ENCODE measurements at places on chromosomes 1 and 21. TPM values are rescaled to one million over a fixed set of nuclear protein-coding genes. Genes with fewer than 3 reads are reported as not detected.

OR10Z1 gene
- 0.08 TPM for polyA plus RNA-seq

PGM1 gene
- polyA plus RNA-seq: 33.3 TPM

ST6GALNAC5 gene
- polyA plus RNA-seq: 2.4 TPM

MCOLN3 gene
- polyA plus RNA-seq: 27.1 TPM

TMPRSS15 gene
- polyA plus RNA-seq: 0.23 TPM

GPATCH2 gene
- polyA plus RNA-seq: 22.9 TPM

MASP2 gene
- polyA plus RNA-seq: 4.6 TPM

CFAP141 gene
- polyA plus RNA-seq: not detected

KRTAP7-1 gene
- polyA plus RNA-seq: not detected

CLDN8 gene
- 52.3 TPM for polyA plus RNA-seq

CELA3A gene
- not detected for polyA plus RNA-seq

MECR gene
- polyA plus RNA-seq: 28.1 TPM

MCOLN2 gene
- 0.93 TPM for polyA plus RNA-seq

DNA sequence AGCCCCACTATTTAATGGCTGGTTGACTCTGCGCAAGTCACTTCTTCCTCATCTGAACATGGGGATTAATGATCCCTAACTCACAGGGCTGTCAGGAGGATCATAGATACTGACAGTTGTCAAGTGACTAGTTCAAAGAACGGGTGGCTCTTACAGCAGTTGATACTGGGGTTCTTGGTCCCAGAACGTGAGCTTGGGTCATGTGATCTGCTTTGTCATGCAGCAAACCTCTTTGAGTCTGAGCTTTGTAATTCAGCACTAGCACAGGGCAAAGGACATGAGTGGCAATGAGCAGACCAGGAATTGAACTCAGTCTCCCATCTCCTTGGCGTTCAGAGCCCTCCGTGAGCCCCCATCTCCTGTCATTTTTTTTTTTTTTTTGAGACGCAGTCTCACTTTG, 64.4 kb downstream of the TRABD2B start:
- no peak for DNase-seq

DNA sequence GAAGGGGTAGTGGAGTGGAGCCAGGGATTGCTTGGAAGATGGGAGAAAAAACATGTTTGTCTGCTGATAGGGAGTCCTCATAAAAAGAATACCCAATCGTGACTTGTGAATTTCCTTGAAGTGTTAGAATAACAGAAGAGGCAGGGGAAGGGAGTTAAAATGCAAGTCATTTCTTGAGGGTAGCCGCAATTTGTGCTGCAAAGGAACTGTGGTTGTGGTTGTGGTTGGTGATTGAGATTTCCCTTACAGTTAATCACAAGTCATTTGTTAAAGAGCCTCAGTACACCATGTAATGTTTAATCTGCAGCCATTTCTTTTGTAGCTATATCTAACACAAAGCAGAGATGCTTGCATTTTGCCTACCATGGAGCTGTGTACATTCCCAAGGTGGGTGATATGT, 38.5 kb upstream of the EGLN1 start:
- no peak for DNase-seq

DNA sequence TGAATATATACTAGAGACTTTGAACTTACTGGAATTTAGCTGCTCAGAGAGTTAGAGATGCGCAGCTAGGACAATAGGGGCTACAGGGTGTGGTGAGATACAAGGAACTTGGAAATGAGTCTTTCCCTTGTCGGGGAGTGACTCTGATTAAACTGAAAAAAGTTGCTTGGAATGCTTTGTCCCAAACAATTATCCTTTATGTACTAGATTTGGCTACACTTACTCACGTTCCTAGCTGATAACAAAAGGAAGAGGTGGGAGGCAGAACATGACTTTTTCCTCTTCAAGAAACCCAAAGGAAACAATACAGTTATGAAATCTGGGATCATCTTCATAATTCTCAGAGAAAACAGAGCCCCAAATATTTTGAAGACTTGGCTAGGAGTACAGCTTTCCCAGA, 6.9 kb upstream of the CGN start:
- DNase-seq: no peak

GRCh38 chr1:6614019-6614928, 743 bp downstream of the PHF13 start:
- DNase-seq: no peak

GRCh38 chr1:222654849-222655248, 37.0 kb downstream of the MIA3 start:
- DNase-seq: no peak

DNA sequence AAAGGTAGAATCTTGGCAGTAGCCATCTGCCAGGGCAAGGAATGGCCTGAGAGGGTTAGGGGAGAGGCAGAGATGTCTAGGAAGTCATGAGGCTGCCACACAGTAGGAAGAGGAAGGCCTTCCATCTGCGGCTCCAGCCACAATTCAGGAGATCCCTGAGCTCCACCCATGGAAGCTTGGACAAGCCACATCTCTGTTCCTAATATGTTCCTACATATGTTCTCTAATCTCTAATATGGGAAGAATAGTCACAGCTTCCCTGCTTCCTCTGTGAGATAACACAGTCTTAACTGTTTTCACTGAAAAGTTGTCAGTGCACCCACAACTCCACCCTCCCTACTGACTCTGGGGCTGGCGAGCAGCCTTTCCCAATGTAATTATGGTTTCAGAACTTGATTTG, 109.5 kb downstream of the CDC7 start:
- DNase-seq: no peak

GRCh38 chr1:226104671-226105121, 42.2 kb downstream of the H3-3A start:
- no peak for DNase-seq

DNA sequence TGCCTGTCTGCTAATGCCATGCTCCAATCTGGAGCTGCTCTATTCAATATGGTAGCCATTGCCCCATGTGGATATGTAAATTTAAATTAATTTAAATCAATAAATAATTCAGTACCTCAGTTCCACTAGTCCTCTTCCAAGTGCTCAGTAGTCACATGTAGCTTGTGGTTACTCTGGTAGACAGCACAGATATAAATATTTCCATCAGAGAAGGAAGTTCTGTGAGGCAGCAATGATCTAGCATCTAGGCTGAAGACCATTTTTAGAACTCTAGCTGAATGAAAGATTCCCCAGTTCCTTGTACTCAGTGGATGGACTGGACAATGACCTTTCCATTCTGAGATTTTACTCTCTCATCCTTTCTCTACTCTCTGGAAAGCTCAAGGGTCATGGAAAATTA, 25.8 kb upstream of the CAPZB start:
- DNase-seq: no peak

GRCh38 chr1:25579292-25580252, 36.2 kb downstream of the LDLRAP1 start:
- DNase-seq: no peak

GRCh38 chr1:74486036-74486435, 26.4 kb downstream of the LRRC53 start:
- no peak for DNase-seq

DNA sequence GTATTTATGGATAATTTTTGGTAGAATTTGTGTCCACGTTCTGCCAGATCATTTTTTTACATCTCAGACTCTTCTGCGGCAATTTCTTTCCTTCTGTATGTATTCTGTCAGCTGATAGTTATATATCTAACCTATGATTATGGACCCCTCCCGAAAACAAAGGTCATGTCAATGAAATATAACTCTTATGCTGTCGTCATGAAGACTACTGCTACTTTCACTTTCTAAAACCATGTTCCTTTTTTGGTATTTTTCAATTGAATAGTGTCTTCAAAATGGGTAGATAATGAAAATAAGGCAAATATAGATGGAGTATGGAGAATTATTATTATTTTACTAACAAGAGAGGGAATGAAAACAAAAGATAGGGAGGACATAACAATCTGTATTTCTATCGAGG, 3.2 kb downstream of the ANGPTL1 start:
- no peak for DNase-seq

GRCh38 chr21:46375560-46376230, 51.7 kb downstream of the PCNT start:
- DNase-seq: no peak

DNA sequence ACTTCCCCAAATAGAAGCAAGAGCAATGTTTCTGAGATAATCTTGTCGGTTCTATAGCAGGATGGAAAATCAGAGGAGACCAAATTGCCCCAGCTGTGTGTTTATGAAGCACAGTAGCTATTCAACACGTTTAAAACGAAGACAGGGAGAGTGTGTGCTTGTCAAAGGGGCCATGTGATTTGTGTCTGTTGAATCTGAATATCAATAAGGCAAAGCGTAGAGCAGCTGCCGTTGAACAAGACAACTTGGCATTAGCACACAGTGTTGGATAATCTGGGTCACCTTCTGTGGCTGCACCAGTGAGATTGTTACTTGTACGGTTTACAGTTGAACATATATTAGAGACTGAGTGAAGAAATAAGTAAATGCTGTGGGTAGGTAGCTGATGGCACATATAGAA, 1.0 kb downstream of the CRB1 start:
- DNase-seq: no peak

GRCh38 chr1:145963265-145964019, 933 bp downstream of the ANKRD34A start:
- no peak for DNase-seq

GRCh38 chr1:166975361-166976129, at the start of gene ILDR2:
Gene ILDR2 (minus strand): TSS chr1:166975540. CDS start chr1:166975268, 272 bp downstream.
- no peak for DNase-seq

DNA sequence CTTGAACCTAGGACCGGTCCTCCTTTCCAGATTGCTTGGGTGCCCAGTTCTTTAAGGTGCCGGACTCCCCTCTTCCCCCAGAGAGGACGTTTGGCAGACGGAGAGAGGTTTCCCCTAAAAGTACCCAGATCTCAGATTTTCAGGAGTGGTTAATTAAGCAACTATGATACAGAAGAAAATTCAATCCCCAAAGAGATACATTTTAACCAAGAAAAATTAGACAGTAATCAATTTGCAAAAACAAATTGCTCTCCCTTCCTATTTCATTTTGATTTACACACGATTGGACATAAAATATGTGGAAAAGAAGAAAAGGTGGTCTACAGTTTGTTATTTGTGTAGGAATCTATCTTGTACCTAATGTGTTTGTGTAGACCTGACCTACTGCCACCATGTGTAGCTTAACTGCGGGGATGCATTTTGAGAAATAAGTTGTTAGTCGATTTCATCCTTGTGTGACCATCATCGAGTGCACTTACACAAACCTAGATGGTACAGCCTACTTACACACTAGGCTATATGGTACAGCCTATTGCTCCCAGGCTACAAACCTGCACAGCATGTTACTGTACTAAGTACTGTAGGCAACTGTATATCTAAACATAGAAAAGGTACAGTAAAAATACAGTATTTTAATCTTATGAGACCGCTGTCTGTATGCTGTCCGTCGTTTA, 755 bp downstream of the RPAP2 start:
- DNase-seq: no peak

- DNase-seq: no peak
These were observed 25.6 kb upstream of the PLA2G2E start for GRCh38 chr1:19949016-19949415.

- no peak for DNase-seq
These were observed 15.6 kb upstream of the EIF4G3 start for GRCh38 chr1:21192284-21192683.

GRCh38 chr1:3170561-3171453, 101.8 kb downstream of the PRDM16 start:
- peak; percentile 60 for DNase-seq

DNA sequence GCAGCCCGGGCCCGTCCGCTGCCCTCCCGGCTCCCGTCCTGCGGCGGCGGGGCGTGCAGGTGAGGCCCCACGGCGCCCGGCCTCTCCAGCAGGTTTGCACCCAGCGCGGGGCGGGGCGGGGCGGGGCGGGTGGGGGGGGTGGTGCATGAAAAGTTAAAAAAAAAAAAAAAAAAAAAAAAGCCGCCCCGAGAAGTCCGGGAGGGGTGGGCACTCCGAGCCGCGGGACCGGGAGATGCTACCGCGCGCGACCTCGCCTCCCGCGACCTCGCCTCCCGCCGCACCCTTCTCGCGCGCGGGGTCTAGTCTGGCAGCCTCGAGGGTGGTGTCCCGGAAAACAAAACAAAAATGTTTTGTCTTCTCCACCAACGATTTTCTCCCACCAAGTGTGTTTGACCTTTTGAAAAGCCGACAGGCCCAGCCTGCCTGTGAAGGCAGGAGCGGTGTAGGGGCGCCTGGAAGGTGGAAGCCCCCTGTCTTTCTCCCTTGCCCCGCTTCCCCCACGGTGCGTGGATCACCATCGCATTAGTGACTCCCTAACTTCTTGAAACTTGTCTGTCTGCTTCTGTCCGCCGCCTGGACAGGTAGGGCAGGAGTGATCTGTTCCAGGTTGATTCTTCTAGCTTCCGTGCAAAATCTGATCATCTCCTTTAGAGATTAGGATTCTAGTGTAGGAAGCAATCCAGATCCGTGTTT, 569 bp downstream of the RCAN3 start:
- DNase-seq: no peak

- DNase-seq: no peak
These were observed 21.1 kb downstream of the FOXJ3 start for GRCh38 chr1:42313970-42314369.

GRCh38 chr1:171784784-171785183, 3.3 kb downstream of the METTL13 start:
- no peak for DNase-seq

DNA sequence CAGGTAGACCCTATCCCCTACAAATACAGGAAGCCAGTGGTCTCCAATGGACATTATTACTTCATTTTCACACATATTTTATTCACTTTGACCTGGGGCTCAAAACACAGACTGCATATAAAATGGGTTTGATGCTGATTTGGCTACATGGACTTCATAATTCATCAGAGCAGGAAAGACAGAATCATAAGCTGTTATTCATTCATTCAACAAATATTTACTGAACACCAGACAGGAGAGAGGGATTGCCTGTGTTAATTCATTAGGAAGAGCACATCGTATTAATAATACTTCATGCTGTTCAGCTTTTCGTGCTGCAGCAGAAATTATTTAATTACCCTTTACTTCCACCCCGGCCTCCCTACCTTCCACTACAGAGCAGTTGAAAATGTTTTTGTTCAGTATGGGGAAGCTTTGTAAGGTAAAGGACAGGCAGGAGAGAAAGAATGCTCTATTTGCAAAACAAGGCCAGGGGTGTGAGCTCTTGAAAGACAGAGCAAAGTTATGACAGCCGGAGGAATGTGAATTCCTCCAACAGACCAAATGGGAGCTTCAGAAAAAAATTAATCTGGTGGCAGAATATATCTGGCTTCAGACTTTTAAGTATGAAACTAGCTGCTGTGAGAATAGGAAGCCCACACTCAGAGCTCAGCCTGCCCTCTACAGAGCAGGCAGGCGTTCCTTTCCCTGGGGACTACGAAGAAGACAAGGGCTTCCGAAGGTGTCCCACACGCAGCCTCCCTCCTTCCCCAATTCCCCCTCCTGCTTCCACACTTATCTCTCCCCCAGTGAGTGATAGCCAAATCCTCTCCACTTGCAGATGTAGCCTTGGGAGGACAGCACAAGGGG, 58.0 kb downstream of the MDM4 start:
- DNase-seq: no peak

DNA sequence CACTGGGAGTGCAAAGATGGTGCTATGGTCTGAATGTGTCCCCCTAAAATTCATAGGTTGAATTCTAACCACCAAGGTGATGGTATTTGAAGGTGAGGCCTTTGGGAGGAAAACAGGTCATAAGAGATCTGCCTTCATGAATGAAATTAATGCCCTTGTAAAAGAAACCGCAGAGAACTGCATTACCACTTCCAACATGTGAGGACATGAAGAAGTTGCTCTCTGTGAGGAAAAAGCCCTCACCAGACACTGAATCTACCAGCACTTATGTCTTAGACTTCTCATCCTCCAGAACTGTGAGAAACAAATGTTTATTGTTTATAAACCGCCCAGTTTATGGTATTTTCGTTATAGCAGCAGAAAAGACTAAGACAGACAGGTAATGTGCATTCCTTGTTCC, 224.7 kb upstream of the C1orf87 start:
- no peak for DNase-seq

GRCh38 chr1:44072204-44072603, 40.9 kb upstream of the SLC6A9 start:
- no peak for DNase-seq

GRCh38 chr1:84780000-84780716, 89.9 kb upstream of the SSX2IP start:
- no peak for DNase-seq
